Activated naive CD4-positive, alpha-beta T cell treated with anti-CD3 and anti-CD28 coated beads for 36 hours (primary cell): ENCODE measurements at places on chromosomes 3 and 15. TPM values are rescaled to one million over a fixed set of nuclear protein-coding genes. Genes with fewer than 3 reads are reported as not detected.
A peak's percentile ranks its signal among the peaks of the same experiment; 100 is the strongest.

The SNUPN gene
- 33.1 TPM for total RNA-seq

The CCR5 gene
- not detected for total RNA-seq

The VGLL3 gene
- not detected for total RNA-seq

The RTP1 gene
- not detected for total RNA-seq

GRCh38 chr15:73781038-73781925 lies 28.1 kb upstream of the INSYN1 start:
- H3K27ac ChIP-seq: no peak overlapping the region
- peak; percentile 34 for DNase-seq
- no peaks in the 10 kb centered on the region for H3K36me3 ChIP-seq
- H3K4me3 ChIP-seq: no peak overlapping the region

- peaks cover 16% of the 10 kb centered on the region for H3K27me3 ChIP-seq
- H3K4me1 ChIP-seq: no peaks in the 10 kb centered on the region
- DNase-seq: no peak
- H3K36me3 ChIP-seq: no peaks in the 10 kb centered on the region
- no peak overlapping the region for H3K4me3 ChIP-seq
Measured at GRCh38 chr15:39132070-39132469, 448.8 kb upstream of the THBS1 start.

- H3K36me3 ChIP-seq: no peaks in the 10 kb centered on the region
- no peaks in the 10 kb centered on the region for H3K27me3 ChIP-seq
- no peaks in the 10 kb centered on the region for H3K4me1 ChIP-seq
- DNase-seq: no peak
Measured at GRCh38 chr15:54605043-54605442, 591.7 kb downstream of the RSL24D1 start.

- H3K4me3 ChIP-seq: peak overlapping the region; percentile 68
- peak; percentile 70 for DNase-seq
- no peaks in the 10 kb centered on the region for H3K27me3 ChIP-seq
- peaks cover 25% of the 10 kb centered on the region for H3K4me1 ChIP-seq
- no peaks in the 10 kb centered on the region for H3K36me3 ChIP-seq
Measured at GRCh38 chr15:60396958-60397771, 621 bp downstream of the ANXA2 start.

GRCh38 chr3:10628891-10629670 lies 123.7 kb upstream of the ATP2B2 start:
- H3K4me3 ChIP-seq: no peak overlapping the region
- no peak for DNase-seq
- no peak overlapping the region for H3K27ac ChIP-seq
